Activated T-helper 1 cell treated with anti-CD3 and anti-CD28 coated beads, Interleukin-12 subunit alpha, Interleukin-12 subunit beta, Interleukin-2, Interleukin-4 antibody, amounts not matched to agents 30 ng/mL and 10 ng/mL and 1 ng/mL, durations not matched to agents 14 hours and 24 hours and 36 hours (primary cell): ENCODE measurements at places on chromosomes 16 and 17. TPM values are rescaled to one million over a fixed set of nuclear protein-coding genes. Genes with fewer than 3 reads are reported as not detected.

Gene SLC47A1
- total RNA-seq: 0.26 and 0.44 TPM in 2 replicates

Gene UTS2R
- total RNA-seq: 0.20 TPM in 1 of 2 replicates, not detected in the other

Gene STX1B
- total RNA-seq: 0.34 and 0.49 TPM in 2 replicates

Gene CARD14
- not detected in 2 replicates for total RNA-seq
